ENCODE measurements at places on chromosomes 13 and 19.

- DNase-seq = no peak
Measured at GRCh38 chr13:112487127-112487517, 100.8 kb downstream of the TUBGCP3 start.

DNA sequence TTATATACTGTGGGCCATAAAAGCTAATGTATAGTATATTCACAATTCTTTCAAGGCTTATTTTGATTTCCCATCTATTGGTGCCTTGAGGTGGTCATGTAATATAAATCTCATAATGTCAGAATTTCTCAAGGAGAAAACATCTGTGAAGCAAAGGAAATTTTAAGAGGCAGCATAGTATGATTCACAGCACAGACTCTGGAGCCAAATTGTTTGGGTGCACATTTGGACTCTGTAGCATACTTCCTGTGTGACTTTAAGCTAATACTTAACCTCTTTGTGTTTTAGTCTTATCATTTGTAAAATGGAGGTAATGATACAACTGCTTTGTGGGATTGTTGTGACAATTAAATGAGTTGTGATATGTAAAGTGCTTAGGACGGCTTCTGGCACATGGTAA is 67.6 kb downstream of the PIBF1 start:
- DNase-seq = no peak

DNA sequence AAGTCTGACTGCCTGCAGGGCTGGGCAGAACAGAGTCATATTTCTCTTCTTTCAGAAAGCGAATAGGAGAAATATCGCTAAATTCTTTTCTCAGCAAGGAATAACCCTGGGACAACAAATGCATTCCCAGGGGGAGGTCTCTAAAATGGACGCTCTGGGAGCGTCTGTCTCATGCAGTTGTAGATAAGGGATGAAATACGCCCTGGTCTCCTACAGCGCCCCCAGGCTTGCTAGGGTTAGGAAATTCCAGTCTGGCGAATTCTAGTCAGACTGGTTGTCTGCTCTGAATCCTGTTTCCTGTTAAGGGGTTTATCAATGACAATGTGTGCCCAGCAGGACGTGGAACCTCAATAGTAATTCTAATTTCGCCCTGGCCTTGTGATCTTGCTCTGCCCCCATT is 1214.1 kb downstream of the DIAPH3 start:
- DNase-seq = no peak

GRCh38 chr19:50835103-50835784 is 1.9 kb upstream of the KLK15 start:
- no peak for DNase-seq

DNA sequence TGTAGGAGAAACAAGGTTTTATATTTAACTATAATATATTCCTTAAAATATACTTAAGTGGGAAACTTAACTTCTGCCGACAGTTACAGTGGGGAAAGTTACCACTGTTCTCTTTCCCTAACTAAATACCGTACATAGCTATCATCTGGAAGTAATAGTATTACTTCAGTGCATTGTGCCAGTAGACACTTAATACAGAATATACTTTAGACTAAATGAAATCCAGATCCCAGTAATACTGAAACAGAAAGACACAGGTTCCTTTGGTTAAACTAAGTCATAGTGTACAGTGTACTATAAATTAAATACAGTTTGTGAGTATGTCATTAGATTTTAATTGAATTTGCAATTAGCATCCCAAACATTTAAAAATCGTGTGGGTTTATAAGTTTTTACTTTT is 107.5 kb downstream of the PCCA start:
- DNase-seq = no peak

DNA sequence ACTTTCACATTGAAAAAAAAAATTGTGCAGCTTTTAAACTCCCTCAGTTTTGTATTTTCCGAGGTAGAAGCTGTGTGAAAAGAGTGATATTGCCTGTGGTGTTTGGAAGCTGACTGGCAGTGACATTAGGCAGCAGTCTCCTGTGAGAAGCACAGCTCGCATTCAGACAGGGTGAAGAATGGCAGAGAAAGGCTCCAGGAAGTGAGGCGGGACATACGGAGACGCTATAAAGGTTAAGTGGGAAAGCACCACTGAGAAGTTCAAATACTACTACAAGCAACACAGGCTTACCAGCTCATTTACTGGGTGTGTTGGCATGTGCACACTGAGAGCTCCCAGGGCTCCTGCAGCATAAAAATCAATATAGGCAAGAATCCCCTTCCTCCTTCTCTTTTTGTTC is 88.4 kb downstream of the RXFP2 start:
- no peak for DNase-seq
